ENCODE measurements at places on chromosomes 1 and 21.

DNA sequence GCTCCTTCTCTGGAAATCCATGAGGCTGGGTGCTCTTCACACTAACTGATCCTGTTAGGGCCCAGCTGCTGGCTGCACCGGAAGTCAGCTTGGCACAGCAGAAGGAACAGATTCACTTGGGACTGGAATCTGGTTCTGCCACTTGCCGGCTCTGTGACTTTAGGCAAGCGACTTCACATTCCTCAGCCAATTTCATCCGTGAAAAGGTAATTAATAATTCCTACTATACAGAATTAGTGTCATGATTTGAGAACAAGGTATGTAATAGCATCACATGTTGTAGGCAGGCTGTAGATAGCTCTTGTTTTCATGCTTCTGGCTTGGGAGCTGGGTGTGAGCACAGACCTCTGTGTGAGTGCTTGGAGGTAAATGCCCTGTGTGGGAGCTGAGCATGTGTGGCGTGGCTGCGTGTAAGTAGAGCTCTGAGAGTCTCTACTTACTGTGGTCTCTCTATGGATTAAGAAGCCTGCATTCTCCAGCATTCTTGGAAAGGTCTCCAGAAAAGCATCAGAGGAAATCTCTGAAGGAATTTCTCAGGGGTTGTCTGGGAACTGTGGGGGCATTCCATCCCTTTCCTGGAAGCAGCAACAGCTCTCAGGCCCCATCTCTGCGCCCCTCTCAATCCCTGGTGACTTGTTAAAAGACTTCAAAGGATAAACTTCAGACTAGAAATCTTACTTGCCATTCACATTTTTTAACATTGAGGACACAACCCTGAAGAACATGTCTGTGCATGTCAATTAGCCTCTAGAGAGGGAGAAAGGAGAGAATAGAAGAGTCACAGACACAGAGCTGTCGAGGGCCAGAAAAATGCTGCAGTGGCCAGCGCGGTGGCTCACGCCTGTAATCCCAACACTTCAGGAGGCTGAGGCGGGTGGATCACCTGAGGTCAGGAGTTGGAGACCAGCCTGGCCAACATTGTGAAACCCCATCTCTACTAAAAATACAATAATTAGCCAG is 47.7 kb upstream of the PPM1J start:
- DNase-seq: no peak

DNA sequence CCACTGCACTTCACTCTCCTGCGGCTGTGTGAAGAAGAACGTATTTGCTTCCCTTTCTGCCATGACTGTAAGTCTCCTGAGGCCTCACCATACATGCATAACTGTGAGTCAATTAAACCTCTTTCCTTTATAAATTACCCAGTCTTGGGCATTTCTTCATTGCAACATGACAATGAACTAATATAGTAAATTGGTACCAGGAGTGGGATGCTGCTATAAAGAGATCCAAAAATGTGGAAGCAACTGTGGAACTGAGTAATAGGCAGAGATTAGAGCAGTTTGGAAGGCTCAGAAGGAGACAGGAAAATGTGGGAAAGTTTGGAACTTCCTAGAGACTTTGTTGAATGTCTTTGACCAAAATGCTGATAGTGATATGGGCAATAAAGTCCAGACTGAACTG is 1907.9 kb downstream of the MRPL39 start:
- no peak for DNase-seq

DNA sequence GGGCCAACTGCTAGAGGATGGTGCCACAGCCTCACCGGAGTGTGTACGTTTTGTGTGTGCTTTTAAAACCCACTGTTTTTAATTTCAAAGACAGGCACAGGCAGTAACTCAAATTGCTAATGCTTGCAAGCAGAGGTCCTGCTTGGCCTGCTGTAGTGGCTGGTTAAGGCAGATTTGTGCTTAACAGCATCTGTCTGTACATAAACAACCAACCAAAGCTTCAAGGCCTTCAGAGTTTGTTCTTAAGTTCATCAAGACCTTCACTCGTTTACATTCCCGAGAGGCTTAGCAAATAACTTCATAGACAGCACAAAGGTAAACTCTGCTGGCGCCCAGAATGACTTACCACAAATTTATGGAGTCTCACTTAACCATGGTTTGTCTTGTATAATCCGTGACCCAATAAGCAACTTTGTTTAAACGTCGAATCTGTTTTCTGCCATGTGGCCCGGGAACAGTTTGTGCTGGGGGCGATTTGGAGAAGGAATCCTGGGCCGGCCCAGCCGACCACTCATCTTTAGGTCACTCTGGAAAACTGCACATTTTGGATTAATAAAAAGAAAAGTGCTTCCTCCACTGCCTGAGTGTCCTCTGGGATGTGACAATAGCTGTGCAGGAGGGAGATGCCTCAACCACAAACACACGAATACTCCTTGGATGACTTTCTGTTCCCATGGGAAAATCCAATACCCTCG is 58.1 kb downstream of the CAPZB start:
- DNase-seq: no peak

- DNase-seq: no peak
Observed at GRCh38 chr1:39898648-39899603, 2.8 kb downstream of the MYCL start.

DNA sequence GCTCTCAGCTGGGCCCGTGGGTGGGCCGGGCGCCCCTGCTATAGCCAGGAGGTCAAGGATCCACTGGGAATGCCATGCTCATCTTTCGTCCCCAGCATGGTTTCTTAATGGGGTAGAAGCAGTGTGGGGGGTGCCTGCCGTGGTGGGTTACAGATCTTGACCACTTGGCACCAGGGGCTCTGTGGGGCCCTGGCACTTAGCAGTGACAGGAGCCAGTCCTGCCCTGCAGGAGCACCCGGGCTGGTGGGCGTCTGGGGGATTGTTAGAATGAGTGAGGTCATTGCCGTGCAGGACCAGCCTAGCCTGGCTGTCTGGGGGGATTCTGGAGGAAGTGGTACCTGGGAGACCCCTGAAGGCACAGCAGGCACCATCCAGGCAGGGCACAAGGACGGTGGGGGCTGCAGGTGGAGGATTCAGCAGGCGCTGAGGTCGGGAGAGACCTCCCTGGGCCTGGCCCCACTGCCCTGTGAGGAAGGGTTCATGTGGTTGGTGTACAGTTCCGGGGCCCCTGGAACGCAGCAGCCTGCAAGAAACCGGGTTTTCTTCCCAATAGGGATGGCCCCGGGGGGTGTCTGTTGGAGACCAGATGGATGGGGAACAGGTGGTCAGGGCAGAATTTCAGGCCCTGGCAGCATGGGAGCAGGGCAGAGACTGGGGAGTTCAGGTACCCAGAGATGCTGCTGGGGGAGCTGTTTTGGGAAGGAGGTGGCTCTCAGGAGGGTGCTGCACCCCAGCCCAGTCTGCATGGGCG is 4.8 kb downstream of the AIRE start:
- DNase-seq: no peak

GRCh38 chr1:86779308-86780191 is 75.2 kb downstream of the SH3GLB1 start:
- DNase-seq: no peak
